Breast epithelium (tissue), 4 donors: ENCODE measurements at places on chromosomes 1 and 21. TPM values are rescaled to one million over a fixed set of nuclear protein-coding genes. Genes with fewer than 3 reads are reported as not detected.
A peak's percentile ranks its signal among the peaks of the same experiment; 100 is the strongest.

GRCh38 chr1:163361123-163361934 lies 39.6 kb downstream of the NUF2 start:
- H3K36me3 ChIP-seq: no peaks in the 10 kb centered on the region
- no peak for DNase-seq
- H3K4me1 ChIP-seq: no peaks in the 10 kb centered on the region
- H3K27ac ChIP-seq: no peak overlapping the region
- no peaks in the 10 kb centered on the region for H3K27me3 ChIP-seq

DNA sequence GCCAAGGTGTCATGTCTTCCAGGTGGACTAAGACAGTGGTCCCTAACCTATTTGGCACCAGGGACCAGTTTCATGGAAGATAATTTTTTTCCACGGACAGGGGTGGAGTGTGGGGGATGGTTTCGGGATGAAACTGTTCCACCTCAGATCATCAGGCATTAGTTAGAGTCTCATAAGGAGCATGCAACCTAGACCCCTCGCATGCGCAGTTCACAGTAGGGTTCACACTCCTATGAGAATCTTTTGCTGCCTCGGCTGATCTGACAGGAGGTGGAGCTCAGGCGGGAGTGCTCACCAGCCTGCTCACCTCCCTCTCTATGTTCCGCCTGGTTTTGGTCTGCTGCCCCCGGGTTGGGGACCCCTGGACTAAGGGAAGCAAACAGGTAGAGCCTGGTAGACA lies 30.9 kb downstream of the LGR6 start:
- no peak for DNase-seq
- H3K4me1 ChIP-seq: no peaks in the 10 kb centered on the region
- H3K4me3 ChIP-seq: no peak overlapping the region
- H3K36me3 ChIP-seq: no peaks in the 10 kb centered on the region
- no peak overlapping the region for H3K27ac ChIP-seq

- H3K36me3 ChIP-seq: no peaks in the 10 kb centered on the region
- no peak overlapping the region for H3K4me3 ChIP-seq
- H3K4me1 ChIP-seq: no peaks in the 10 kb centered on the region
Measured at GRCh38 chr1:166924823-166925541, 48.9 kb upstream of the TADA1 start.

GRCh38 chr1:154408174-154408777 lies 3.1 kb downstream of the IL6R start:
- no peak for DNase-seq
- no peaks in the 10 kb centered on the region for H3K36me3 ChIP-seq
- peak overlapping the region; percentile 96 for H3K27ac ChIP-seq
- peak overlapping the region; percentile 87 for H3K4me3 ChIP-seq

The AVPR1B gene
- not detected for total RNA-seq
